Colonic mucosa (tissue), 4 donors: ENCODE measurements at places on chromosomes 3 and 15.
A peak's percentile ranks its signal among the peaks of the same experiment; 100 is the strongest.

GRCh38 chr3:118277814-118278213 is 756.8 kb downstream of the IGSF11 start:
- no peak for DNase-seq

GRCh38 chr3:156601497-156601896 is 46.6 kb upstream of the SSR3 start:
- DNase-seq, result no peak

DNA sequence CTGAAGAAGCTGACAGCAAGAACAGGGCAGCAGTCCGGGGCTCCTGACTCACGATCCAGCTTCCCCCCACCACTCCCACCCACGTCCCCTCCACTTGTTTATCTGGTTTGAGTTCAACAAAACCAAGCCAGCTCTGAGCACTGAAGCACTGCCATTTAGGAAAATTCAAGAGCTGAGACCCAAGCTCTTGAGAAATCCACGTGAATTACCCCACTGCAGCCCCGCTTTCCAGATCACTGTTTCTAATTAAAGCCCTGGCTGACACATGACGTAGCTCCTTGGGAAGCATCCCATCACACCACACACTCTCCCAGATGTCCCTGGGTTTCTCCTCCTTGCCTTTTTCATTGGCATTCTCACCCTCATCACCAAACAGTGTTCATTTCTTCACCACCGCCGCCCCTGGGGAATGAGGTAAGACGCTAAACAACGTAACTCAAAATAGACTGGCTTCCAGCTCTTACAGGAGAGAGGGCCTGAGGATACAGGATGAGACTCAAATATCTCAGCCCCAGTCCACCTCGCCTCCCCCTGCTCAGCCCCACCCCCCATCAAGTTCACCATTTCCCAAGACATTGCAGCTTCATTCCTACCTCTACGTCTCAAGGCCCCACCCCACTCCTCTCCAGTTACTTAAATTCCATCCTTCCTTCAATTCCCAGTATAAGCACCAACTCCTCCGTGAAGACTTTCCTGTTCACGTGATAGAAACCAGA is 95.4 kb downstream of the SRGAP3 start:
- DNase-seq, result no peak

DNA sequence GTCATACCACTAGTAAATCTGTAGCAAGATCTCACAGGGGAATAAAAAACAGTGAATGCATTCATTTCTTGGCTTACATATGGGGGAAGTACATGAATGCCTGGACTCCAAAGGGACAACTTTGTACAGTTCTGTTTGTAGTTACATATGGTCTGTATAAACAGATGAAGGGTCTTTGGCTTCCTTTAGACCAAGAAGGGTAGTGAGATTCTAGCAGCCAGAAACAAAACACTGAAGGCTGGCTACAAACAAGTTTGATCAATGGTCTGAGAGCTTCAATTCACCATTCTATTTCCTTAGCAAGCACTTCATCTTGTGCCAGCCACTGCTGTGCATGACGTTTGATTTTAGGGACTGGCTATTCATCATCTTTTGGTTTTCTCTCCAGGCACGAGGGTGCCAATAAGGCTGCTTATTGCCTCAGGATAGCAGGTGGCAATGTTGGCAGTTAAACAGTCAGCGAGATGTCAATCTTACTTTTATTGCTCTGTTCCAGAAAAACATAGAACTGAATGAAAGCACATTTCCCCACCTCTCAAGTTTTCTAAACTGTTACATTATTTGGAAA is 313.7 kb upstream of the COL8A1 start:
- DNase-seq, result peak; percentile 22

DNA sequence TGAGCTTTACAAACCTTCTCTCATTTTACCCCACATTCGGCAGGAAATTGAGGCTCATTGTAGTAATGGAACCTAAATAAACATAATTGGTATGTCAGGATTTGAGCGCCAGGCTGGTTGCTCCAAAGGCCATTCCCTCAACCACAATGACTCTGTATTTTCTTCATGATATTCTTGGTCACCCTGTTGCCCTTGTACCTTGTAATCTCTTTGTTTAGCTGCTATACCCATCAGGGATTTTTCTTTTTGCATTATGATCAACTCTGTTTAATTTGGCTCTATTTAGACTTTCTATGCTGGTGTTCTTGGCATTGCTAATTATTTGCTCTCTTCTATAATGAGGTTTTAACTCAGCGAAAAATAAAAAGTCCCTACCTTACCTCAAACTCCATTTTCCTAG is 29.8 kb downstream of the DUOX2 start:
- no peak for DNase-seq

DNA sequence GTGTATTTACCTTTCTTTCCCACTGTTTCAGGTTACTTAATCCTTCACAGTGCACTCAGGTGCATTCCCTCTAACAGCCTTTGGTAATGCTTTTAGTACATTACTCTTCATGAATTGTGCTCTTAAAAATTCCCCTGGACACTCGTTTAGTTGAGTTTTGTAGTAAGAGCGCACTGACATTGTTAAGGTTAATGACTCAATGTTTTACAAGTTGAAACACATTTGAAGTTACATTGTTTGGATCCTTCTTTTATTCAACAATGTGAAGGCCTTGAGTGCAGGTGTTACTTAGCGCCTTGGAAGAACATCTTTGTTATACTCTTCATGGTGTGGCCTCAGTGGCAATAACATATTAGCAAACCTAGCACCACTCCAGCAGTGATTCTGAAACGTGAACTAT is 739.6 kb downstream of the NAALADL2 start:
- DNase-seq, result no peak
